Activated T-cell treated with anti-CD3 and anti-CD28 coated beads for 1 hour (primary cell): ENCODE measurements at places on chromosomes 11 and 22.

- DNase-seq = no peak
Observed at GRCh38 chr11:3954448-3955298, 99.2 kb downstream of the STIM1 start.

DNA sequence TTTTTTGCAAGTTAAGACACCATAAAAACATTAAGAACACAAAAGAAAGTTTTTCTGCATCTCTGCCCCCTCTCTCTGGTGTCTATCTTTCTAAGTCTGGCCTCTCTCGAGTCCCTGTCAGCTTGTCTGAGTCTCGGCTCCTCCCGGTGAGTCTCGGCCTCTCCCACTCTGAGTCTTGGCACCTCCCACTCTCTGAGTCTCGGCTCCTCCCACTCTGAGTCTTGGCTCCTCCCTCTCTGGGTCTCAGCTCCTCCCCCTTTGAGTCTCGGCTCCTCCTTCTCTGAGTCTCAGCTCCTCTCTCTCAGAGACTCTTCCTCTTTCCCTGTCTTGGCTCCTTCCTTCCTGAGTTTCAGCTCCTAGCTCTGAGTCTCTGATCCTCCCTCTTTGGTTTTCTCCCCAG lies 72.5 kb upstream of the AMPD3 start:
- no peak for DNase-seq

- no peak for DNase-seq
Observed at GRCh38 chr22:48753752-48754517, 1073.7 kb downstream of the BRD1 start.

DNA sequence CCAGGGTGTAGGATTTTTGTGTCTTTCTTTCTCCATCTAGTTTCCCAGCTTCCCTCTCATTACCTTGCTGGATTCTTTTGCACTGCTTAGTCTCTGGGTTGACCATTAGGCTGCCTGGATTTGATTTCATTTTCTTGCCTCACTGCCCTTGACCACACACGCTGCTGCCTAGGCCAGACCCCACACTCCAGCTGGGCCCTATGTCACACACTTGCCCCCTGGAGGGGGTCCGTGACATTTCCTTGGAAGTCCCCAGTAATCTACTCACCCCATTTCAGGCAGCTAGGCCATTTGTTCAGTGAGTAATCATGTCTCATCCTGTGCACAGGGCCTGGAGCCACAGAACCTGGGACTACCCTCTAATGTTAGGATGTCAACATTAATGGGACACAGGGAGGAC lies 81.9 kb upstream of the SPON1 start:
- DNase-seq = no peak

GRCh38 chr11:113248702-113249490 lies 65.5 kb upstream of the TTC12 start:
- DNase-seq = no peak
